SHP77 (cell line): ENCODE measurements at places on chromosomes 5 and 9.
A peak's percentile ranks its signal among the peaks of the same experiment; 100 is the strongest.

DNA sequence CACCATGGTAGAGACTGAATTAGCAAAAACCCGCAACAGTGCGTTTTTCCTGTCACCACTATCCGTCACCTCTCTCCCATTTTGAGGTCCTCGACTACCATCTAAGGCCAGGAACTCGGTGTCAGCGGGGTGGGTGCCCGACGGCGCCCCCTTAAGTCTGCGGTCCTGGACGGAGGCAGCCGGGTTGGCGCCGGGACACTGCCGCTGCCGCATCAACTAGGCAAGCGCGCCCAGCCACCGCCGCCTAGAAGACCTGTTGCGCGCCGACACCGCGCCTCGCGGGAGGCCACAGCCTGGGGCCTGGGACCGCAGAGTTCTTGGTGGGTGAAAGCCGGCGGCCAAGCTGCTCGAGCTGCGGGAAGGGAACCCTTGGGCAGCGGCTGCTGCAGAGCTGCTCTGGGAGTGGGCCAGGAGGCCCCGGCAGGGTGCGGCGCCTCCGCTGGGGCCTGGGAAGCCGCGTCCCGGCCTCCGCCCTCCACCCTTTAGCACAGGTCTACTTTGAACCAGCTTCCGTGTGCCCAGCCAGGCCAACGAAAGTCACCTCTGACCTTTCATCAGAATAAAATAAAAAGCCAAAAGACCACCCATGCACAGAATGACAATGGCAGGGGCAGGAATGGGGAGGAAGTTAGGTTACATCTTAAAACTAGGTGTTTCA lies 3.5 kb downstream of the FOXB2 start:
- DNase-seq: no peak

DNA sequence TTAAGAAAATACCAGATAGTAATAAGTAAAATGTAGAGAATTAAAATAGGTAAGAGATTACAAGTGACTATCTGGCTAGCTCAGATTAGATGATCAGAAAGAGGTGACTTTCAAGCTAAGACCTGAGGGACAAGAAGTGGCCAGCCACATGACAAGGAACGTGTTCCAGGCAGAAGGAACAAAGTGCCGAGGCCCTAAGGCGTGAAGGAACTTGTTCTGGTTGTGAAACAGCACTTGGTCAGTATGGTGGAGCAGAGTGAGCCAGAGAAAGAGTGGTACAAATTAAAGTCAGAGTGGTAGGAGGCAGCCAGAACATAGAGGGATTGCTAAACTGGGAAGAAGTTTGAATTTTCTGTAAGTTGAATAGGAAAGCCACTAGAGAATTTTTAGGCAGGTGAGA lies 73.6 kb downstream of the ADRB2 start:
- no peak for DNase-seq

GRCh38 chr9:22116758-22117157 lies 107.7 kb upstream of the CDKN2B start:
- DNase-seq: no peak

GRCh38 chr9:16515207-16515606 lies 355.3 kb downstream of the BNC2 start:
- no peak for DNase-seq

DNA sequence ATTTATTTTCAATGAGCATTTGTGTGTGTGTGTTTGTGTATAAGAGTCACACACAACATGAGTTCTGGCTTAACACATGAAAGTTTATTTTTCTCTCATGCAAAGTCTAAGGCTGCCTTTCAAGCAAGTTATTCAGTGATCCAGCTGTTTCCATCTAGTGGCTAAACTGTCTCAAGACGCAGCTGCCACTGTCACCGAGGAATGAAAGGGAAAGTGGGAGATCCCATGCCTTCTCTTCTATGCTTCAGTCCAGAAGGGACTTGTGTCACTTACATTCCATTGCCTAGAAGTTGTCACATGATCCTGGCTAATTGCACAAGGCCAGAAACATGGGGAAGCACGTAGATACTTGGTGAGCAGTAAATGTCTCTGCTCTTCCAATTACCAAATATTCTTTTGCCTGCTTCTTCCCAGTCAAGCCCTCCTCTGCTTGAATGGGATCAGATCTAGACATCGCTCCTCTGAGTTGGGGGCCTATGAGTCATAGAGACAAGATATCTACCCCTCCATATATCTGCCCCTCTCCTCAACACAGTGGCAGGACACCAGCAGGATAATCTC lies 30.4 kb upstream of the SLIT3 start:
- DNase-seq: no peak

GRCh38 chr5:56327809-56328208 lies 94.7 kb upstream of the ANKRD55 start:
- no peak for DNase-seq

- no peak for DNase-seq
Measured at GRCh38 chr9:85900504-85901201, 40.3 kb upstream of the NAA35 start.

GRCh38 chr9:109787735-109788134 lies 7.7 kb downstream of the PALM2AKAP2 start:
- DNase-seq: no peak

DNA sequence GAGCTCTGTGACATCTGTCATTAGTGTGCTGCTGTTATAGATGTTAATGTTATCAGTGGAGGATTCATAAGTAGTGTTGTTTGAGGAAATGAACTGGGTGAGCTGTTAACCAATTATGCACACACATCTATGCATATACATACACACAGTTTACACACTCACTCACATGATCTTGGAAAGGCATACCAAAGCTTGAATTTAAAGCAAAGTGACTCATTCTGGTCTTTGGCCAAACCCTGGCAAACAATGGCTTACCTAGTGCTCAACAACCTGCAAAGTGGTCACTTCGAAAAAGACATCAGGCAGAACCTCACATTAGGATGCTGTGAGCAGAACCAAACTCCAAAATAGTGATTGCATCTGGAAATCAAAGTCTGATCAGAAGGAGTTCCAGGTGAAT lies 1037.3 kb upstream of the CDH6 start:
- DNase-seq: no peak

DNA sequence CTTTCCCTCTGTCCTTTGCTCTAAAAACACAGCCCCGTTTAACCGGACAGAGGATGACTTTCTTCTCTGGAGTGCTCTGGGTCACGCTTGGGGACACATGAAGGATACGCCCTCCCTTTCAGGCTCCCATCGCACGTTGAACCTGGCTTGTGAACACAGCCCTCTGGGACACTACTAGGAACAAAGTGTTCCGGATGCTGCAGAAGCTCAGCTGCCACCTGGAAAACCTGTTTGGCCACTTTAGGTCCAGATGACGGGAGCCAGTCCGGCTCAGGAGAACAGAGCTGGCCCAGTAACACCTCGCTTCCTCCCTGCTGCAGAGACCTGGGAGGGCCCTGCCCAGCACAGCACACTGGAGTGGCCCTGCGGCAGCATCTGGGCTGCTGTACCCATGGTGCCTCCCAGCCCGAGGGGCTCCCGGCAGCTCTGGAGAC lies 60.1 kb downstream of the GADD45G start:
- DNase-seq: no peak

- DNase-seq: no peak
Measured at GRCh38 chr5:153792305-153792704, 246.4 kb downstream of the FAM114A2 start.

- DNase-seq: no peak
Measured at GRCh38 chr9:123763910-123764588, 165.9 kb downstream of the DENND1A start.

DNA sequence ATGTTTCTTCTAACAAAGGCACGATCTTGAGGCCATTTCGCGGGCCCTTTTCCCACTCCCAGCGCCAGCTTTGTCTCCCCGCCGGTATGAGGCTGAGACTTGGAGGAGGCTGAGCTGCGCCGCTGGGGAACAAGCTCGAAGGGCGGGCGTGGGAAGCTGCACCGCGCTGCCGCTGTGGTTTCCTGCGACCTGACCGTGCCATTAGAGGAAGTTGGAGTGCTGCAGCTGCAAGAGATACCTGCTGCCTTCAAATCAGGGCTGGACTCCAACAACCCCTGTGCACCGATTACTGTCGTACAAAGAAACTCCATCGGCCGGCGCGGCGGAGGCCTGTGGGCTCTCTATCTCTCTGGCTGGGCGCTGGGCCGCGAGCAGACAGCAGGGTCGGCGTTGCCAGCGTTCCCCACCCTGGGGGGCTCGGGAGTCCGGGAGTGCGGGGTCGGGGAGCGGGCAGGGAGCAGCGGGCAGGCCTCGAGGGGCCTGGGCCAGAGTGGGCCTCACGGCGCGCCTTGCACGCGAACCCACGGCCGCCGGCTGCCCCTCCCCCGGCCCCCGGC lies 1.3 kb upstream of the ERBIN start:
- peak; percentile 73 for DNase-seq

- DNase-seq: no peak
Measured at GRCh38 chr5:134083517-134083916, 31.0 kb upstream of the TCF7 start.

GRCh38 chr9:79615038-79615437 lies 43.3 kb downstream of the TLE4 start:
- DNase-seq: no peak

DNA sequence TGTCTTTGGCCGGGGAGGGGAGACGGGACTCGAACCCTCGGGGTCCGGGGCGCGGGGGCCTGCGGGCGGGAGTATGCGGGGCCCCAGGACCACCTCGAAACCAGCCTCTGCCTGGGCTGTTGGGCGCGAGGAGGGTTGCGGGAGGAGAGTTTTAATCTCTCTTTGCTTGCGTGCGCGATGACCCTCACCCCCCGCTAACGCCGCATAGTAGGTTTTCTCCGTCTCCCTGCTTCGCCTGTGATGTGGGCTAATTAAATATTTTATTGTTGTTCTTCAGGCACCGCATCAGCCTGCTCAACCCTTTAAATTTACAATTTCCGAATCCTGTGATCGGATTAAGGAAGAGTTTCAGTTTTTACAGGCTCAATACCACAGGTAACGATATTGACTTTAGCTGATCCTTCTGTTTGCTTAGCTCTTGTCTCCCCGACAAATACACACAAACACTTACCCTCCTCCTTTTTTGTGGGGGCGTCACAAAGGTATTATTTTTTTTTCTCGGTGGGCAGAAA lies 1.7 kb downstream of the TLE4 start:
- no peak for DNase-seq

DNA sequence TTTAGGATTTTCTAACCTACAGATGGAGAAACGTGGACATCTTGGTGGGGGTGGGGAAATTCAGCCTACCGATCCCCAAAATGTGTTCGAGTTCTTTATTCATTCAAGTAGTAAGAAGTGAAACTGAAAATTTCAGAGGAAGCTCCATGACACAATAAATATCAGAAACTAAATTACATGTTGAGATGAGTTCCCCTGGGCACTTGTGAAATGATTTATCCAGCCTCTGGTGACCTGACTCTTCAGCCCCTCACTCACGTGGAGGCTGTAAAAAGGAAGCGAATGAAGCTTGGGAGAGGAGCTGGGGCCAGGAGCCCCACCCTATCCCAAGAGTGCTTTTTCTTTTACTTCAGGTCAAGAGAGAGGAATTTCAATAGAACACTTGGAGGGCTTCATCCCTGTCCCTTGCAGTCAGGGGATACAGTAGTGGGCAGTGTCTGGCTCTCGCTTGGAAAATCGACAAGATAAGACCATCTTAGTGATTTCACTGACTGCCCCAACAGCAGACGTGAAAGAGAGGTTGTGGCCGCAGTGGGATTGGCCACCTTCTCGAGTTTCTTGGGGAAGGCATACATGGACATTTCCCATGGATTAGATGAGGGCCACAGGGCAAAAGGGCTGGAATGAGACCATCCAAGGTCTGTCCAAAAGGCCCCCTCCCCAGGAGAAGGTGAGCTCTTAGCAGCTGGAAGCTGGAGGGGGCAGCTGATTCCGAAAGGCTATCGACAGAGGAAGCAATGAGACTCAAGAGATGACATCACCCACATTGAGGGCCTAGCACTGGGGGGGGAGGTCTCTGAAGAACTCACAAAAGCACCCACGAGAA lies 76.8 kb upstream of the SH3PXD2B start:
- no peak for DNase-seq

GRCh38 chr9:78146241-78146640 lies 89.6 kb upstream of the CEP78 start:
- DNase-seq: no peak

DNA sequence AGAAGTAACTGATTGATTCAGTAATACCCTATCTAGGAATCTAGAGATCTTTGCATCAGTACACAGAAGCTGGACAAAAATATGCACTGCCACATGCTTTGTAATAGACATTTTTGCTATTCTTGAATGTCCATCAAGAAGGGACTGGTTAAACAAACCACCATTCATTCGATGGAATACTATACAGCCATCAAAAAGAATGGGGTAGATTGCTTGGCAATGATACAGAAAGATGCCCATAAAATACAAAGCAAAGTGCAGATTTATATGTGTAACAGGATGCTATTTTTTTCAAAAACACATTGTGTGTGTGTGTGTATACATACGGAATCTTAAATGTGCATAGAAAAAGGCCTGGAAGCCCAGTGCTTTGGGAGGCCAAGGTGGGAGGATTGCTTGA lies 7.6 kb downstream of the TNIP1 start:
- DNase-seq: no peak

- no peak for DNase-seq
Measured at GRCh38 chr5:59099270-59099994, 516.6 kb downstream of the RAB3C start.

DNA sequence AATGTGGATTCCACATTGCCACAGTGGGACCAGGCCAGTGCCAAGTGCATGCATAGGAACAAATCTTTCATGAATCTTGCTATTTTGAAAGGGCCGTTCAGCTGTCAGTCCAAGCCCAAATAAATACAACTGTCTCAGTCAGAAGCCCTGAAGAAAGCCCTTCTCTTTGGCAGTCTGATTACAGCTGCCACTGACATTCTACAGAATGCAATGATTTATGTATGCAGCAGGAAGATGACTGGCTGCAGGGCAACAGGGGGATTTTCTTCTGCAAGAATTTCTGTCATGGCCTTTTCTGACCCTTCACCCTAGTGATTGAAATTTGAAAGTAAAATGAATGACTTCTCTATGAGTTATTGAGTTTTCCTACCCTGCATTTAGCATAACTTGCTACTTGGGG lies 86.7 kb upstream of the FER start:
- no peak for DNase-seq

- no peak for DNase-seq
Measured at GRCh38 chr9:89538871-89539270, 41.0 kb upstream of the SEMA4D start.

DNA sequence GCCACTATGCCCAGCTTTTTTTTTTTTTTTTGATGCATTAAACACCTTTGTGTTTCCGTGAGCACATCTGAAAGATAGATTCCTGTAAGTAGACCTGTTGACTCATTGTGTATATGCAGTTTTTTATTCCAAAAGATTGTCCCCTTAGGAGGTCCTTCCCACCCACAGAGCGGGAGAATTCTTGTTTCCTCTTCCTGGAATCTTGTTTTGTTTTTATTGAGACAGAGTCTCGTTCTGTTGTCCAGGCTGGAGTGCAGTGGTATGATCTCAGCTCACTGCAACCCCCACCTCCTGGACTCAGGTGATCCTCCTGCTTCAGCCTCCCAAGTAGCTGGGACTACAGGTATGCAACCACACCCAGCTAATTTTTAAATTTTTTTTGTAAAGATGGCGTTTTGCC lies 7.6 kb downstream of the PTPA start:
- no peak for DNase-seq

DNA sequence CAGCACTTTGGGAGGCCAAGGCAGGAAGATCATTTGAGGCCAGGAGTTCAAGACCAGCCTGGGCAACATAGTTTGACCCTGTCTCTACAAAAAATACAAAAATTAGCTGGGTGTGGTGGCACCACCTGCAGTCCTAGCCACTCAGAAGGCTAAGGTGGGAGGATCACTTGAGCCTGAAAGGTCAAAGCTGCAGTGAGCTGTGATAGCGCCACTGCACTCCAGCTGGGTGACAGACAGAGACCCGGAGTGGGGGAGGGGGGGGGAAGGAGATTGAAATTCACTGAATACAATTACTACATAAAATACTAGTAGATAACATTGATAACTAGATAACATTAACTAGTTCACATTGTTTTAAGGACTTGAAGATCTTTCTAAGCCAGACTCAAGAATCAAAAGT lies 345.6 kb downstream of the BNC2 start:
- DNase-seq: no peak
